ENCODE measurements at places on chromosomes 4 and X.

- no peak for DNase-seq
These were observed 1026.8 kb downstream of the STPG2 start for GRCh38 chr4:97116511-97116910.

GRCh38 chr4:139786494-139787354 lies 121.1 kb downstream of the MGST2 start:
- no peak for DNase-seq

DNA sequence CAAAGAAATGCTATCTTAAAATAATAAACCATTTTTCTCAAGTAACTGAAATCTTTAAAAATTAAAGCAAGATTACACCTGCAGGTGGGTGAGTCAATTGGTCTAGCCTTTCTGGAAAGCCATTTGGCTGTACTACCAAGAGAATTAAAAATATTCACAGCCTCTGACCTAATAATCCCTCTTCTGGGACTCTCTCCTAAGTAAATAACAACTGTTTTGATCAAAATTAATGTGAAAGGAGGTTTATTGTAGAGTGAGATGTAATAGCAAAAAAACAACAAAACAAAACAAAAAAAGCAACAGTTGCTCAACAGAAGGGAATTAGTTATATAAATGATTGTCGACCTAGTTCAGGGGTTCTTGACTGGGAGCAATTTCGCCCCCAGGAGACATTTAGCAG lies 89.0 kb downstream of the GEMIN8 start:
- no peak for DNase-seq

- no peak for DNase-seq
These were observed 3.1 kb downstream of the ZGRF1 start for GRCh38 chr4:112633477-112634235.

- no peak for DNase-seq
These were observed 36.0 kb upstream of the GYPA start for GRCh38 chr4:144176476-144176875.

DNA sequence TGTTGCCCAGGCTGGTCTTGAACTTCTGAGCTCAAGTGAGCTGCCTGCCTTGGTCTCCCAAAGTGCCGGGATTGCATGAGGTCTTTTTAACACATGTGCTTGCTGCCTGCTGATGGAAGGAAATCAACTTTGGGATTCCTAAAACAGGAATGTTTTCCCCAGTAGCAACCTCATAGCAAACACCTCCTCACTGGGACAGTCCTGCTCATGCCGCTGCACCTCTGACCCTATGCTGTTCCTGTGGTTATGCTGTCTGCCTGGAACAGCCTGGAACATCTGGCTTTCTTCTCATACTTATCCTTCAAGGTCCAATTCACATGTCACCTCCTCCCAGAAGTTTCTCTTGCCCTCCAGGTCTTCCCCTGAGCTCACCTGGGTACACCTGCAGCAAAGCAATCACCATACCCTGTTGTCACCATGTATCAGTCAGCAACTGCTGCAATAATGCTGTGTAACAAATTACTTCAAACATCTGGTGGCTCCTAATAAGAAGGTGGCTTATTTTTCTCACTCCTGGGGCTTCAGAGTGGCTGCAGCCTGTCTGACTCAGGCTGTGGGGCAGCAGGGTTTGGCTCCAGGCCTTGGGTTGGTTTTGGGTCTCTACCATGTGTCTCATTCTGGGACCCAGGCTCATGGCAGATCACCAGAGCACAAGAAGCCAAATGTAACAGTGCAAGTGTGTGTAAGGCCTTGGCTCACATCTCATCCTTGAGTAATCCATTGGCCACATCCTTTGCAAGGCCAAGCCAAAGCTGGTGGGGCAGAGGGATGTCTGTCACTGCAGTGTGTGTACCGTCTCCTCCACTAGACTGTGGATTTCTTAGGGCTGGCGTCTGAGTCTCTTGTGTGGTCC lies 59.4 kb upstream of the SORCS2 start:
- DNase-seq: no peak

Data from stimulated activated CD4-positive, alpha-beta T cell treated with anti-CD3 and anti-CD28 coated beads, Interleukin-15, amount 100 ng/mL, for 24 hours (primary cell).